Sigmoid colon (tissue), 7 donors: ENCODE measurements at places on chromosomes 5 and 9. TPM values are rescaled to one million over a fixed set of nuclear protein-coding genes. Genes with fewer than 3 reads are reported as not detected.

DNA sequence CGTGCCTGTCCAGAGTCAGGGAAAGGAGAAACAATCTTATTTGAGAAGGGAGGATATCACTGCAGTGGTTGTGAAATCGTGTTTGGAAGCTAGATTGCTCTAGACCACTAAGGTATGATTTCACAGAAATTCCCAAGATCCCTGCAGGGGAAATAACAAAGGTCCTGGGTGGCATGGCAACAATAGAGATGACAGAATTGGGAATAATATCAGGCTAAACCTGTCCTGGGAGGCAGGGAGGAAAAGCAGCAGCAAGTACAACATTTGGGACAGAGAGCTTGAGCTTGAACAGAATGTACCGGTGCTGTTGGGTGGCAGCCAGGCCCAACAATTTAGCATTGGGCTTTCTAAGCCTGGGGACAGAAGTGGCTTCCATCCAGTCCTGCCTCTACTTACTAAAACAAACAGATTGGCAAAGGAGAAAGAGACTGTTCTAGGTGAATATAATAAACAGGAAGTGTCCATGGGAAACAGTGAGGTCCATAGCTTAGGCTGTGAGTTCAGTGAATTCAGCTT, 17.0 kb upstream of the ARHGAP26 start:
- peak; percentile 90 for DNase-seq

GPR150 gene
- not detected for total RNA-seq

PCDHGA9 gene
- 15.8 TPM for total RNA-seq

- DNase-seq: no peak
These were observed 152.5 kb downstream of the EFNA5 start for GRCh38 chr5:107518190-107518589.

DNA sequence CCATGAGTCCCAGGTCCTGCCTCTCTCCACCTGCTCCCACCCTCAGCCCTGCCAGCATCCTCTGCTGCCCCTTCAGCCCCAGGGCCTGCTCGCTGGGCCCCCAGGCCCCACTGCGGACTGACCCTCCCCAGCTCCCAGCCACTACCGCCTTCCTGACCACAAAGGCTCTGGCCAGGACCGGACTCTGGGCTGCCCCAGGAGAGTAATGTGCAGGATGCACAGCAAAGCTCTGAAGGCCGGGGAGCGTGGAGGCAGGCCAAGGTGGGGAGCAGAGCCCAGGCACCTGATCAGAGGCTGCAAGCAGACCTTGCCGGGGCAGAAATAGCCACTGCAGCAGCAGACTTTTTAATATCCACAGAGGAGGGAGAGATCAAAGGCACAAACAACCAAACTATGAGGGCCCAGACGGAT, 27.9 kb downstream of the IPPK start:
- peak; percentile 59 for DNase-seq

DNA sequence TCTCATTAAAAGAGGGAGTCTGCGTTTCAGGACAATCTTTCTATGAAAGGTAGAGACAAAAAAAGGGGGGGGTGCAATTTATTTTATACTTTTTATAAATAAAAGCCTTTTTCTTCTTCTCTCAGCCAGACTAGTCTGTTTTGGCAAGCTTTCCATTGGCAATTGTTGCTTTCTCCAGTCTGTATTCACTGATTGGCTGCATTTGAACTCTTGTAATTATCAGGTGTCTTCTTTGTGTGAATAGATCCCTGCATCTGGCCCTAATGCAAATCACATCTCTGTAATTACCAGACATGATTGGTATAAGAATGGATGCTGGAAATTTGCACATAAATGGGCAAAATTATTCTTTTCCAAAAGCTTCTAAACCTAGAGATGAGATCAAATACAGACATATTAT, 7.6 kb upstream of the EQTN start:
- DNase-seq: no peak

EDIL3 gene
- 37.1 TPM for total RNA-seq

DNA sequence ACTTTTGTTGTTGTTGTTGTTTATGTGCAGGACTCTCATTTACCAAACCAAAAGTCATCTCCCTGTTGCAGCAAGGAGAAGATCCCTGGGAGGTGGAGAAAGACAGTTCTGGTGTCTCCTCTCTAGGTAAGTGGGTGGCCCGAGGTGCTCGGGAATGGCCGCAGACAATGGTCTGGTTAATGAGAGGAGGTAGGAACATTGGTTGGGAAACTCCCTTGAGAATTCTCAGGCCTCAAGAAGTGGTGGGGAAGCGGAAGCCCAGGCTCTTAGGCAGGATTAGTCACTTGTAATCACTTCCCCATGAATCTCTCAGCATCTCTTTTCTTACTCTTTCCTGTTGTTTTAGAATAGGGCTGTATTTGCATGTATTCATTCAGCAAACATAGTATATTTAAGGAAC, 7.2 kb downstream of the ZNF354B start:
- DNase-seq: no peak

DNA sequence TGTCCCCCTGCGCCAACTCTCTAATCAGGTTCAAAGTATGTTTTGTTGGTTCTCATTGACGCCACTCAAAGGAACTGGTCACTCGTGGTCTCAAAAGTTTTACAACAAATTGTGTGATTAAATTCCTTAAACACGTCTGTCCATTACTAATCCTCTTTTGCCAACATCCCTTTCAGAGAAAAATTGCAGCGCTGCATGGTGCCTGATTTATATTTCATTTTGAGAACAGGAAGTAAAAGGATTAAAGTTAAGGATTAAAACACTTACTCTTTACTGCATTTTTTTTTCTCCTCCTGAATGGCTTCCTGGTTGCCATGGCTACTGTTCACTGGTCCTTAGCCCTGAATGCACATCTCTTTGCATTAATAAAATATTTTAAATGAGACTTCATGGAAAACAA, 383.5 kb downstream of the GLIS3 start:
- DNase-seq: no peak

DNA sequence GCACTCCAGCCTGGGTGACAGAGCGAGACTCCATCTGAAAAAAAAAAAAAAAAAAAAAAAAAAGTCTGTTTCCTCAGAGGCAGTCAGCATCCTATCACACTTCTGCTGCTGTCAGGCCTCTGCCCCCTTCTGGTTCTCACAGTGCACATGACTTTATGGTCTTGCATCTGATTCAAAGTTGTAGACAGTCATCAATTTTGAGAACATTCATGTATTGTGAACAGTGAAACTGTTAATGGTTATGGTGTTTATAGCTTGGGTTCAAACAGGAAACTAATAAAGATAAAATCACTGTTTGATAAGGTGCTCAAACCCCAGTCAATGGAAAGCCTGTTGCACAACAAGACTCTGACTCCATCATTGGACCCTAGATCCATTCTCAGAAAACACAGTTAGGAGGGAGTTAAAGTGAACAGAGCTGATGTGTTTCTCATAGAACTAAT, 61.4 kb downstream of the FOXD1 start:
- no peak for DNase-seq

PCDHGA5 gene
- 8.3 TPM for total RNA-seq

OBP2B gene
- not detected for total RNA-seq

DNA sequence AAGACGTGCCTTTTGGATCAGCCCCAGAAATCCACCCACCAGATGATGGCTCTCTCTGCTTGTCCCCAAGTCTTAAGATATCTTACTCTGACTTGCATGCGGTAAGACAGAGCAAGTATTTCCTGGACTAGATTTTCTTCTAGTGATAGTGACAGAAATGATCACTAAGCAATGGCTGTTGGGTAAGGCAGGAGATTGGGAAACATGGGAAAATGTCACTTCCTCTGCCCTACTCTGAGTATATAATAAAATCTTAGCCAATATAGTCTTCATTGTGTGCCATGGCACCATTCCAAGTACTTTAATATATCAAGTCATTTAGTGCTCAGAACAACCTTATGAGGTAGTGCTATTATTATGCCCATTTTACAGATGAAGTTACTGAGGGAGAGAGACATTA, 31.0 kb upstream of the GNA14 start:
- DNase-seq: no peak

FAM151B gene
- 1.6 TPM for total RNA-seq

SLC22A5 gene
- total RNA-seq: 3.6 TPM

TGFBR1 gene
- 48.4 TPM for total RNA-seq

GRCh38 chr5:34517249-34517648, 138.9 kb upstream of the RAI14 start:
- DNase-seq: no peak
